ENCODE measurements at places on chromosomes 7 and 10.

GRCh38 chr10:130707389-130707979 lies 571.3 kb downstream of the GLRX3 start:
- no peak for DNase-seq

DNA sequence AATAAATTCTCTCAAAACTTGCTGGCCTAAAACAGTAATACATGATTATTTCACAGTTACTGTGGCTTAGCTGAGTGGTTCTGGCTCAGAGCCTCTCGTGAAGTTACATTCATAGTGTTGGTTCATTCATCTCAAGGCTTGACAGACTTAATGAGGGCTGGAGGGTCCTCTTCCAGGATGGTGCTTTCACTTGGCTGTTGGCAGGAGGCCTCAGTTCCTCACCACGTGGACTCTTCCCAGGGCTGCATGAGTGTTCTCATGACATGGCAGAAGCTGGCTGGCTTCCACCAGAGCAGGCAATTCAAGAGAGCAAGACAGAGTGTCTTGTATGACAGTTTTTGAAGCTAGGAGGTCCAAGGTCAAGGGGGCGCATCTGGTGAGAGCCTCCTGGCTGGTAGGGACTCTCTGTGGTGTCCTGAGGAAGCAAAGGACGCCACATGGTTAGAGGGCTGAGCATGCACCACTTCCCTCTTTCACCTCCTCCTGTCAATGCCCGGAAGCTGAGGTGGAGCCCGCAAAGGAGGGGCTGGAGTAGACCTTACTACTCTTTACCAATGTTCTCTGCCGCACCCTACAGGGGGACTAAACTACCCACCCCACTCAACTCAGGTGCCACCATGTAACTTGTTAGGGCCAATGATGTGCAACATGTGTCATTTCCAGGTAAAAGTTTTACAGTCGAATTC lies 58.2 kb upstream of the YAE1 start:
- DNase-seq = no peak

DNA sequence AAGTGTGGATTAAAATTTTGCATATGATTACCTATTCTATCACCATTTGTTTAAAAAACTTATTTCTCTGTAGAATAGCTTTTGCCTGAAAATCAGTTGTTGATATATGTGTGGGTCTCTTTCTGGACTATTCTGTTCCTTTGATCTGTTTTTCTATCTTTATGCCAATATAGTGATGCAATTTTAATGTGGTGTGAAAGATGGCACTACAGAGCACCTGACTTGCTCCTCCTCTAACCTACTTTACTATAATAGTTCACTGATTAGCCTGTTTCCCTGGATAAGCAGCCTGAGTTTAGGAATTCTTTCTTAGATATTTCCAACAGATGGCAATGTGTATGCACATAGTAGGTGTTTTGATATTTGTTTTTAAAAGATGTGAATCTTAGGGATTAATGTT lies 294.5 kb downstream of the AUTS2 start:
- DNase-seq = no peak

- no peak for DNase-seq
These were observed 4.6 kb downstream of the CHST3 start for GRCh38 chr10:71968553-71969474.

DNA sequence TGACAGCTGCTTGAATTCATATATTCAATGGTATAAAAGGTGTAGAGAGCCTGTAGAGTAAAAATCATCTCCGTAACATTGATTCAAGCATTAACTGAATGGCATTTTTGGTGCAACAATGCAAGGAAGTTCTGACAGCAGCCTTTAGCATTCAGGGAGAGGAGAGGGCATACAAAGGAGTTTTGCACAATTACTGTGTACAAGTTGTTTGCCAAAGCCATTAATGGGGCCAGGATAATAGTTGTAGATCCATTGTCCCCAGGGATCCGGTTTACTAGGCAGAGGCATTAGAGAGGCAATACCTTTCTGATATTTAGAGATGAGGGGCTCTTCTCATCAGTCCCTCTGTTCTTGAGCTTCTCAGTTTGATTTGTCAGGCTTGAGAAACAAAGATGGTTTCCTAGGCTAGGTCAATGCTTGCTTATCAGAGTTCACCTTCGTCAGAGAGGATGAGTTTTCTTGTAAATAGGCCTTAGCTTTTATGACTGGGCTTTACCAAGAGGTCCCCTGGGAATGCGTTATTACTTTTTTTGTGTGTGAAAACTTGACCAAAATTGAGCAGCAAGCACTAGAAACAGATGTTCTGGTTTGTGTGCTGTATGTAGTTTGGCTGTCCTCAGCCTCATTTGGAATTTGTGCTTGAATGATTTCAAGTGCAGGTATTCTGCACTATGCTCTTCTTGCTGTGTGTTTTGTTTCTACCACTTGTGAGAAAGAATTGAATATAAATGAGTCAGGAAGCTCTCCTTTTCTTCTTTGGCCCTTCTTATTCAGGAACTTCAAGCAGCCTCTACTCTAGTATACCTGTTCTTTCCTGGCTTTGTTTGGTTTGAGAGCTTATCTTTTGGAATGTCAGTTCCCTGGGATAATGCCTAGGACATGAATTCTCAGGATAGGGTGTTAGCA lies 32.0 kb downstream of the SND1 start:
- DNase-seq = no peak

DNA sequence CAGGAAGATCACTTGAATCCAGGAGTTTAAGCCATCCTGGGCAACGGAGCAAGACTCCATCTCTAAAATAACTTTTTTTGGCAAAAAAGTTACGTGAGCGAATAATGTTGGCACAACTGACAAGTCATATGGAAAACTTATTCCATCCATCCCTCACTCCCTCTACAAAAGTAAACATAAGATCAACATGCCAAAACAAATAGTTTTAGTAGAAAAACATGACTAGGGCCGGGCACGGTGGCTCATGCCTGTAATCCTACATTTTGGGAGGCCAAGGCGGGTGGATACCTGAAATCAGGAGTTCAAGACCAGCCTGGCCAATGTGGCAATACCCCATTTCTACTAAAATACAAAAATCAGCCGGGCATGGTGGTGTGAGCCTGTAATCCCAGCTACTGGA lies 25.6 kb downstream of the SLC25A16 start:
- no peak for DNase-seq

DNA sequence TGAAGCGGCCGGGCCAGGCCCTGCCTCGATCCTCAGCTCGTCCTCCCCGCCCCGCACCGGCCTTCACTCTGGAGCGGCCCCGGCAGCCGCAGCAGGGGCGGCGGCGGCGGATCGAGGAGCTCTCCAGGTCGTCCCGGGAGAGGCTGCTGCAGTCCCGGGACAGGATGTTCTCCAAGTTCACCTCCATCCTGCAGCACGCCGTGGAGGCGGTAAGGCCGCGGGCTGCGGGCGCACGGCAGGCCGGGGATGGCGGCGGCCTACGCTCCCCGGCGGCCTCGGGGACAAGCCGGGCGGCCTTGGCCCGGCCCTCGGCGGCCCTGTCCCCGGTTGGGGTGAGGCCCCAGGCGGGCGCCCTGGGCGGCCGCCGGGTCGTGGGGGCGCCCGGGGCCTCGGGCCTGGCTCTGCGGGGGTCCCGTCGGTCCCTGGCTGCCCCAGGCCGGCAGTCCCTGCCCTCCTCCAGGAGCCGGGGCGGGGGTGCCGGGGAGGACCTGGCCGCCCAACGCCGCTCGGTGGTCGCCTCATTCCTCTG lies 399 bp downstream of the FHIP2A start:
- no peak for DNase-seq

DNA sequence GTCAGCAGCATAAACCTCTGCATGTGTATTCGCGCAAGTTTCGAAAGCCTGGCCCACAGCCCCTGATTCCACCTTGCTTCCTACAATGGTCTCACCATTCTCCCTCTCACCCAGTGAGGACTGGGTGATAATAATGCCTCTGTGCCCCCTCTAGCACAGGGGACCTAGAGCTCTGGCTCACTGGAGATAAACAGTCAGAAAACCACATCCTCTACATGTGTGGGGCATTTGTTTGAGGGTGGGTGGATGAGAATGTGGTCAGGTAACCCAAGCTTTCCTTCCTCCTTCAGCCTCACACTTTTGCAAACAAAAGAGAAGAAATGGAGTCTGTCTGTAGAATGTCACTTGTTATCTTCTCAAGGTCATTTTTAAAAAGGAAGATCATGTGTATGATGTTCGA lies 373.5 kb downstream of the KCNMA1 start:
- no peak for DNase-seq

DNA sequence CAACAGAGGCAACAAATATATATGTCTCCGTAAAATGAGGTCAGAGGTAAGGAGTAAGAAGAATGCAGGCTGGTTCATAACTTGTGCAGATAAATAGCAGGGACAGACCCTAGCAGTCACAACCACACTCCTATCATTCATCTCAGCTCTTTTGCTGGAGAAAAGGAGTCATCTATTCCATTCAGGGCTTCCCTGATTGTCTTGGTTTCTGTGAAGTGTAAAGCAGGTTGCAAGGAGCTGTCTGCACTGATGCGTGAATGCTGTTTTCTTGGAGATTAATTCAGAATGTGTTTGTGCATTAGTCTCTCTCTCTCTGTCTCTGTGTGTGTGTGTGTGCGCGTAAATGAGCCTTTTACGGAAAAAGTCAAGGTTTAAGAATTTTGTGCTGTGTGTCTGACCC lies 643.3 kb upstream of the SORCS1 start:
- DNase-seq = no peak

GRCh38 chr7:3107228-3107763 lies 63.6 kb upstream of the CARD11 start:
- DNase-seq = no peak

DNA sequence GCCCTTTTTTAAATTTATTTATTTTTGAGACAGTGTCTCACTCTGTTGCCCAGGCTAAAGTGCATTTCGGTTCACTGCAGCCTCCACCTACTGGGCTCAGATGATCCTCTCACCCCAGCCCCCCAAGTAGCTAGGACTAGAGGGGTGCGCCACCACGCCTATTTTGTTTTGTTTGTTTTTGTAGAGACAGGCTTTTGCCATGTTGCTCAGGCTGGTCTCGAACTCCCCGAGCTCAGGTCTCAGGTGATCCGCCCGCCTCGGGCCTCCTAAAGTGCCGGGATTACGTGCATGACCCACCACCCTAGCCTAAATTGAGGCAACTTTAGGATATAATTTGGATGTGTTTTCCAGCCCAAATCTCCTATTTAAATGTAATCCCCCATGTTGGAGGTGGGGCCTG lies 805 bp downstream of the ZNF736 start:
- DNase-seq = no peak

GRCh38 chr10:95394161-95394880 lies 103.5 kb upstream of the PDLIM1 start:
- no peak for DNase-seq

GRCh38 chr10:51620131-51620530 lies 79.3 kb downstream of the CSTF2T start:
- no peak for DNase-seq

DNA sequence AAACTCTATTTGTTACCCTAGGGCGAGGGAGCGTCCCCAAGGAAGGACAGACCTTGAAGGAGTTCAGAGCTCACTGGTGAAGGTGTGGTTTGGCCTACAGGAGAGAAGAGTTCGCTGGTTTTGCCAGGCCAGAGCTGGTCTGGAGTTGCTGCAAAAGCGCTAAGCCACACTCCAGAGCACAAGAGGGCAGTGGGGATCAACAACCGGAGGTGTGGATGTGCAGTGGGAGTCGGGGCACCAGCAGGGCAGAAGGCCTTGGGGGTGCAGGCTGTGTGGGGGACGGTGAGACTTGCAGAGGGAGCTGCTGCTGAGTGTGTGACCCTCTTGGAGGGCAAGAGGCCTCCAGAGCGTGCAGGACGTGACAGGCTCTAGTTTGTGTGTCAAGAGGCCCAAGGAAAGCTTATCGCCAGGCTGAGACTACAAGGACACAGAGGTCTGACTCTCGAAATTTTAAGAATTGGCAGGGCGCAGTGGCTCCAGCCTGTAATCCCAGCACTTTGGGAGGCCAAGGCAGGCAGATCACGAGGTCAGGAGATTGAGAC lies 14.3 kb upstream of the CUL1 start:
- no peak for DNase-seq

DNA sequence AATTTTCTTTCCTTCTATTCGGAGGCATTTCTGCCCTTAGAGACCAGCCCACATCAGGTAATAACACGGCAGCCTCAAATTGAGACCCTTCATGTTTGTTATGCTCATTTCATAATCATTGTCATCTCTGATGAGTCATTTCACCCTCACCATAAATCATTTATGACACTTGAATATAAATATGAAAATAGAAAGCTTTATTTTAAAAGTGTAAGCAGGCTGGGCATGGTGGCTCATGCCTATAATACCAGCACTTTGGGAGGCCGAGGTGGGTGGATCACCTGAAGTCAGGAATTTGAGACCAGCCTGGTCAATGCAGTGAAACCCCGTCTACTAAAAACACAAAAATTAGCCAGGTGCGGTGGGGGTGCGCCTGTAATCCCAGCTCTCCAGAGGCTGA lies 57.4 kb upstream of the EGFR start:
- DNase-seq = no peak

GRCh38 chr7:48667407-48667806 lies 256.9 kb upstream of the CDC14C start:
- no peak for DNase-seq

DNA sequence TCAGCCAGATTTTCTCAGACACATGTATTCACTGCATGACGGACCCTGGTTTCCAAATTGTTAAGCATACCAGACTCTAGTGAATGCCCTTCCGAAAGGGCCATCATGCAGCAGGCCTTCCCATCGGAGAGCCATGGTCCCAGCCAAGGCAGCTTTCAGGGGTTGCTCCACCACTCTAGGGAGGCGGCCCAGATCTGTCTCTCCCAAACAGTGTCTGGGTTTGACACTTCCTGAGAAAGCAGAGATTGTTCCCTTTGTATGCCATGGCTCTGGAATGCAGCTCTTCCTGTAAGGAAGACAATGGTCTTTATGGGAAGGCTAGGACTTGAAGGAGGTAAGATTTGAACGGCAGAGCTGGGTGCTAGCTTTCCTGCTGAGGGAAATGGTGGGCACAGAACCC lies 178.8 kb upstream of the BMPER start:
- no peak for DNase-seq

DNA sequence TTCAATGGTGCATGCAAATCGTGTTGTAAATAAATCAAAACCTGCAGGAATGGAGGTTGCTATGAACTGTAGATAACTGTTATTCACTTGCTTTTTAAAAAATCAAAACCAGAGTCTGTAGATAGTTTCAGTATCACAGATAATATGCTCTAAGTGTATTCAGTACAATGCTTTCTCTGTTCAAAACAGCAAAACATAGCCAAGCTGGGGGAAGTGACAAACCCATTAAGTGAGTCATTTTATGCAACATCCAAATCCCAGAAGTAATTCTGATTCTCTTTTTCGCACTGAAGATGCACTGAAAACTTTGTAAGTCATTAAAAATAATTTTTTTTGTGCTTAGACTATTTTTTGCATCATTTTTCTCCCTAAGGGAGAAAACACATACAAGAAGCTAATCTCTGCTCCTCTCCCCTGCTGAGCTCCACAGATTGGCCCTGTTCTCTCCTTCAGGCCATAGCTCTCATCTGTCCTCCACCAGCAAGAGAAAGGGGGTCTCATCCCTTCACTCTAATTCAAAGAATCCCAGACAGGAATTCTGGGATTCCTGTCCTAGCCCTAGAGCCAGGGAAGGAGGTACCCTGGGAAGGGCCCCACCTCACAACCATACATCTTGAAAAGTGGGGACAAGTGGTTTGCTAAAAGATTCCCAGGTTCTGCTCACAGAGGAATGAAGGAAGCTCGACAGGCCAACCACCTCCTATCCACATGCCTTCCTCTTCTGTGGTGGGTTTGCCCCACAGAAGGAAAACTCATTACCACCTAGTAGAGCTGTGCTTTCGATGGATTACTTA lies 4.9 kb downstream of the PRTFDC1 start:
- DNase-seq = no peak
